ENCODE measurements at places on chromosomes 5 and 9. TPM values are rescaled to one million over a fixed set of nuclear protein-coding genes. Genes with fewer than 3 reads are reported as not detected.

The ENG gene
- total RNA-seq, result 17.5 TPM

DNA sequence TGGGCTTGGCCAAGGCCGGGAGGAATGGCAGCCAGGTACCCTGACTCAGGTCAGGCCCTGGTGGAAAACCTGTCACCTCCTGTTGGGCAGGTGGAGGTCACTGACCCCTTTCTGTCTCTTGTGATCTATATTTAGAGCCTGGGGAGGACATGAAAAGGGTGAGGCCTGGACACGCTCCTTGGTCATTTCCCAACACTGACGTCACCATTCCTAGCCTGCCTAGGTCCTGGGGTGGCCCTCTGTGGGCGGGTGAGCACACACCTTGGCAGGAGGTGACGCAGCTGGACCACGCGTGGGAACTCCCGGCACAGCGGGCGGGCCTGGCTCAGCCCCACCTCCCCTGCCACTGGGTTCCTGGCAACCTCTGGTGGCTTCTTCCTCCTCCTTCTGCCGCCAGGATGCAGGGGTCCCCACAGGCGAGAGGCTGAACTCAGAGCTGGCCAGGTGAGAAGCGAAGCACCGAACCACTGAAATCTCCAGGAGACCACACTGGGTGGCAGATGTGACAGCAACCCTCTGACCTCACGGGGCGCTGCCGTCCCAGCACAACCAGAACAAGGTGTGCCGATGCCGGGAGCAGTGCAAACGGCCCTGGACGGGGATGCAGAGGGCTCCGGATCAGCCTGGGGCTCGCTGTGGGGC is 6.4 kb upstream of the RALGDS start:
- no peak for DNase-seq

- DNase-seq, result no peak
Observed at GRCh38 chr5:76192837-76193236, 109.7 kb downstream of the SV2C start.

- DNase-seq, result no peak
Observed at GRCh38 chr5:145554399-145554798, 280.7 kb downstream of the PRELID2 start.

- DNase-seq, result no peak
Observed at GRCh38 chr9:78881295-78881694, 584.4 kb downstream of the PSAT1 start.

The HNRNPAB gene
- total RNA-seq, result 53.1 TPM

The GADD45G gene
- total RNA-seq, result 7.3 TPM

GRCh38 chr5:14776602-14777001 is 95.0 kb downstream of the ANKH start:
- DNase-seq, result no peak

DNA sequence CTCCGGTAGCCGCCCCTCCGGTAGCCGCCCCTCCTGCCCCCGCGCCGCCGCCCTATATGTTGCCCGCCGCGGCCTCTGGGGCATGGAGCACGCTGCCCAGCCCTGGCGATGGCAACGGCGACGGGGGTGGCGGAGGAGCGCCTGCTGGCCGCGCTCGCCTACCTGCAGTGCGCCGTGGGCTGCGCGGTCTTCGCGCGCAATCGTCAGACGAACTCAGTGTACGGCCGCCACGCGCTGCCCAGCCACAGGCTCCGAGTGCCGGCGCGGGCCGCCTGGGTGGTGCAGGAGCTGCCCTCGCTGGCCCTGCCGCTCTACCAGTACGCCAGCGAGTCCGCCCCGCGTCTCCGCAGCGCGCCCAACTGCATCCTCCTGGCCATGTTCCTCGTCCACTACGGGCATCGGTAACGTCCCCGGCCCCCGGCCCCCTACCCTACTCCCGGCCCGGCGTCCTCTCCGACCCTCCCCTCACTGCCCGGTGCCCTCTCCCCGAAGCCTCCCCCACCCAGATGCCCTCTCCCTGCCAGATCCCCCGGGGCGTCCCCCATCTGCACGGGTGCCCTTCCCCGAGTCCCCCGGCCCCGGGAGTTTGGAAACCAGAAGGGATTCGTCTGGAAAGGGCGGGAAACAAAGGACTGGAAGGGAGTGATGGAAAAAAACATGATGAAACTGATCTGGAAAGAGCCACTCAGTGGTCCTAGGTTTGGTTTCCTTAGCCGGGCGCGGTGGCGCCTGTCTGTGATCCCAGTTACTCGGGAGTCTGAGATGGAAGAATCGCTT is 417 bp downstream of the SRD5A1 start:
- DNase-seq, result no peak

The AMBP gene
- not detected for total RNA-seq

Data from hematopoietic multipotent progenitor cell (in vitro differentiated cells).